Stimulated activated CD8-positive, alpha-beta memory T cell treated with anti-CD3 and anti-CD28 coated beads, Interleukin-4, amount 100 ng/mL, for 1 hour (primary cell): ENCODE measurements at places on chromosomes 2 and 18.

- no peak for DNase-seq
These were observed 249.4 kb upstream of the LINC00305 start for GRCh38 chr18:64398320-64398719.

- no peak for DNase-seq
These were observed 7.5 kb upstream of the COLEC11 start for GRCh38 chr2:3587432-3587831.

GRCh38 chr2:70714141-70714905 is 53.7 kb downstream of the ADD2 start:
- no peak for DNase-seq

DNA sequence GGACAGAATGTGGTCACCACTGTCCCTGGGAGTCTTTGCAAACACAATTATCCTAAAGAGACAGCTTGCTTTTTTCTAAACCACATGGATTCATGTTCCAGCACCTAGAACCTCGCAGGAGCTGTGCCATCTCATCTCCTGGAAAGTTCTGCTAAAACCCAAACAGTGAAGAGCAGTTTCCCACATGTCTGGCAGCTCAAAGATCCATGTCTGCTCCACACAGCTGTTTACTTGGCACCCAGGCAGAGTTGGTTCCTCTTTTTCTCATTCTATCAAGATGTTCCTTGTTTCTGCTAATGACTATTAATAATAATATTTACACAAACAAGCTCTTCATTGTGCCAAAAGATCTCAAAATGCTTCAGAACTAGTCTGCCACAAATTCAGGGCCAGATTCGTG is 30.1 kb upstream of the PID1 start:
- no peak for DNase-seq

GRCh38 chr2:19617257-19617848 is 258.9 kb upstream of the OSR1 start:
- no peak for DNase-seq

DNA sequence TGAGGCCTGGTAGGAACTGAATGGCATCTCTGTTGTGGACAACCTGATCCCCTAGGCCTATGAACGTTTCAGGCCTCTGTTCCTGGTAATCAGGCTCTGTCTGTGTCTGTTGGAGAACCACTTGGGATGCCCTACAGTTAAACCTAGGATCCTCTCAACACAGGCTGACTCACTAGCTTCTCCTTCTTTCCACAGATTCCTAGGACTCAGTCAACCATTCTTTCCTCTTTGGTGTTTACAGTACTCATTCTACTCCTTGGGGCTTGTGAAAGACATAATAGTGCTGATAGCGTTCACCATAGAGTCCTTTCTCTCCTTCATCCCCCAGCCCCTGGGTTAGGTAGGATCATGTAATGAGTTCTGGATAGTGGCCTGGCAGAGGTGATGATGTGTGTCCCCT is 544.3 kb downstream of the METTL4 start:
- DNase-seq: no peak

GRCh38 chr2:100991404-100991773 is 10.7 kb upstream of the RPL31 start:
- DNase-seq: no peak

GRCh38 chr18:59917422-59917821 is 17.6 kb downstream of the PMAIP1 start:
- no peak for DNase-seq

DNA sequence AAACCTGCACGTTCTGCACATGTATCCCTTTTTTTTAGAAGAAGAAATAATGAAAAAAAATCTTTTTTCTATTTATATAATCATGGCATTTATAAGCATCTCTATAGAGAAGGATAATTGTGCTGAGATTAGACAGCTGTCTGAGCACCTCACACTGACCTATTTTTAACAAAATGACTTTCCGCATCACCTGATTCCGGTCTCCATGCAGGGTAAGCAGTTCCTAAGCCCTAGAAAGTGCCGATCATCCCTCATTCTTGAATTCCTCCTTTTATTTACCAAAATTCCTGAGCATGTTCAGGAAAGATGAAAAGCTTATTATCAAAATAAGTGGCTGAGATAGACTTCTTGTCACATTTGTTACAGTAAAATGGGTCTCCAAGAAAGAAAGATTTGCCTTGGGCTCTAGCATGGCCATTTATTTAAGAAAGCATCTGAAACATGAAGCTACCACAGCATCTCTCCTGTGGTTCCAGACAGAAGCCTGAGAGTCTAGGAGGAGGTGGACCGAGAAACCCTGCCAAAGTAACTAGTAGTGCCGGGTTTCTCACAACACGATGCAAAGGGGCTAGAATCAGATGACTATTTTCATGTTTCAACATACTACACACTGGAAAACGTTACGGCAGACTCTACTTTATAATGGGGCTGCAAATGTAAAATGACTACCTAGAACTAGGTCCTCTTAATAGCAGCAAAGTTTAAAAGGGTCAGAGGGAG is 670 bp downstream of the GKN1 start:
- no peak for DNase-seq

GRCh38 chr2:202521470-202521869 is 113.3 kb upstream of the FAM117B start:
- no peak for DNase-seq

GRCh38 chr2:129764376-129765325 is 214.8 kb upstream of the RAB6C start:
- DNase-seq: no peak

DNA sequence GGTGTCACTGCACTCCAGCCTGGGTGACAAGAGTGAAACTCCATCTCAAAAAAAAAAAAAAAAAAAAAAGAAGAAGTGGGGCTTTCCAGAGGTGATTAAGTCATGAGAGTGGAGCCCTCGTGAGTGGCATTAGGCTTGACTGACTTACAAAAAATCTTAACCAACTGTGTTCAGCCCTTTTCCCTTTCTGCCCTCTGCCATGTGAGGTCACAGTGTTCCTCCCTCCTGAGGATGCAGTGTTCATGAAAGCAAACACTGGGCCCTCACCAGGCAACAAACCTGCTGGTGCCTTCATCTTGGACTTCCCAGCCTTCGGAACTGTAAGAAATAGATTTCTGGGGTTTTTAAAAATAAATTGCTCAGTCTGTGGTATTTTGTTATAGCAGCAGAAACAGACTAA is 37.0 kb upstream of the METTL21A start:
- DNase-seq: no peak

- DNase-seq: no peak
These were observed 119.1 kb downstream of the BAZ2B start for GRCh38 chr2:159497256-159497655.

DNA sequence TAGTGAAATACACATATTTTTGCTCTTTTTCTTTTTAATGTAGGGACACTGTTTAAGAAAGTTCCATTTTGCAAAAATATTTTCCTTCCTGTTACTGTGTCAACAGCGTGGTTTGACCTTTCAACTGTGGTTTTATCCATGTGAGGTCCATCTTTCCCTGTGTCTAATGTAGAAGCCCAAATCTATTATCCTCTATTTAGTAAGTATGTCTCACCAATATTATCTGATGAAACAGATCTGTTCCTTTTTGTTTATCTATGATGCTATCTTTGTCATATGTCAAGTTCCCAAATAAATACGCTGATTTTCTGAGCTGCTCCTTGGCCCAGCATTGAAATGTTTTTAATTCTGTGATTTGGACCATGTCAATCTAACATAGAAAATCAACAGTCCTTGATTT is 3.5 kb upstream of the ARHGAP15 start:
- DNase-seq: no peak

DNA sequence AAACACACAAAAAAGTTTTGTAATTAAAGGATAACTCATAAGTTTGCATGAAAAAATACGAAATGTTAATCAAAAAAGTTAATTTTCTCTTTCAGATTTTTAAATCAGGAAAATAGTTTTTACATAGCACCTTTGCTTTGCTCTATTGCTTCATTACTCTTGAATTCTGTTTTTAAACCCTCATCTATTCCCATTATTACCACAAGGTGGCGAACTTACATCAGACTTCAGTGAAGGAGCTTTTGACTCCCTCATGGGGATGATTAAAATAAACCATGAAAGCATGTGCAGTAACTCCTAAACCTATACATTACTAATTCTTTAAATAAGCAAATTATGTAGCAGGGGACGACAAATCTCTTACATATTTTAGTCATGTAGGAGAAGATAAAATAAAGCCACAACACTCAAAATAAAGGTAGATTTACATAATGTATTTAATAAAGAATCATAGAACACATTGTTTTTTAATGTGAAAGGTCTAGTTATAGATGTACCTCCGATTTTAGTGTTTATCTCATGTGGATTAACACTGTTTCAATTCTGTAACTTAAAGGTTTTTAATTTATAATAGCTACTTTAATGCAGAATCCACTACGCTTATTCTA is 105.2 kb downstream of the NETO1 start:
- no peak for DNase-seq

DNA sequence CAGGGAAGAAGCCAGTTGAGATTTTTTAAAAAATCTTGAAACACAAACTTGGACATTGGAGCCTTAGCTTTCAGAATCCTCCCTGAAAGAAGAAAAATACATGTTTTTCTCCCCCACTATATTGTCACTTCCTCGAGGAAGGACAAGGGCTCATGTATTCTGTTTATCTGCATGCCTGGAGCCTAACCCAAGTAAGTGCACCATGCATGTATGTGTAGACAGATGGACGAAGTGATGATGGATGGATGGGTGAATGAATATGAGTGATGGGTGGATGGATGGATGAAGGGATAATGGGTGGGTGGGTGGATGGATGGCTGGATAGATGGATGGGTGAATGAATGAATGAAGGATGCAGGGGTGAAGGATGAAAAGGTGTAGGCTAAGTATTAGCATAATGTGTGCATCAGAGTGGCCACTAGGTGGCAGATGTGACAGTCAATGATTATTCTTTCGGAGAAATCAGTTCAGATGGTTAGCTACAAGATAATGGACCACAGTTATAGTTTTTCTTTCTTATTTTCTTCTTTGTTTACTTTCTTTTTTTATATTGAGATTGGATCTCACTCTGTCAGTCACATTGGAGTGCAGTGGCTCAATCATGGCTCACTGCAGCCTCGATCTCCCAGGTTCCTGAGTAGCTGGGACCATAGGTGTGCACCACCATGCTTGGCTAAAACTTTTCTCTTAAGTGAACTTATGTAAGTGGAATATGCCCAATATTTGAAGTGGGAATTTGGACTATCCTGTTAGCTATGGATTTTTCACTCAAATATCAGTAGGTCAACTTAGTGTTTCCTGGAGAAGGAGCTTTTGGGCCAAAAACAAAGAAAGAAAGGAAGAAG is 18.5 kb upstream of the CCDC93 start:
- DNase-seq: no peak

GRCh38 chr2:10917927-10918326 is 6.2 kb downstream of the KCNF1 start:
- no peak for DNase-seq

DNA sequence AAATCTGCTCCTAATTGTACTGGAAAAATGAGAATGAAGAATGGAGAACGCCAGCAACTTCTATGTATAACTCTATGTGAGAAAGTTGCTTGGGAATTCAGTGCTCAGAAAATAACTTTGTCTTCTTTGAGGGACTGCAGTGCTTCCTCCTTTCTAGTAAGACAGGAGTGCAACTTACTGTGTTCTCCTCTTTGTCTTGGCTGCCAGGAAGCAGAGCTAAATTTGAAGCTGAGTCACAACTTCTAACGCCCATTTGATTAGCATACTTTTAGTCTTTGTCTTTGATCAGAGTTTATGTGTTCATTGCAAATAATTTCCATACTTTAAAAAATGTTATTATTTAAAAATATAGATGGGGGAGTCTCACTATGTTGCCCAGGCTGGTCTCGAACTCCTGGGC is 6.6 kb downstream of the ARHGAP25 start:
- no peak for DNase-seq

- no peak for DNase-seq
These were observed 52.0 kb downstream of the KIF5C start for GRCh38 chr2:148926981-148927401.

GRCh38 chr2:38128653-38129052 is 52.7 kb upstream of the CYP1B1 start:
- DNase-seq: no peak

DNA sequence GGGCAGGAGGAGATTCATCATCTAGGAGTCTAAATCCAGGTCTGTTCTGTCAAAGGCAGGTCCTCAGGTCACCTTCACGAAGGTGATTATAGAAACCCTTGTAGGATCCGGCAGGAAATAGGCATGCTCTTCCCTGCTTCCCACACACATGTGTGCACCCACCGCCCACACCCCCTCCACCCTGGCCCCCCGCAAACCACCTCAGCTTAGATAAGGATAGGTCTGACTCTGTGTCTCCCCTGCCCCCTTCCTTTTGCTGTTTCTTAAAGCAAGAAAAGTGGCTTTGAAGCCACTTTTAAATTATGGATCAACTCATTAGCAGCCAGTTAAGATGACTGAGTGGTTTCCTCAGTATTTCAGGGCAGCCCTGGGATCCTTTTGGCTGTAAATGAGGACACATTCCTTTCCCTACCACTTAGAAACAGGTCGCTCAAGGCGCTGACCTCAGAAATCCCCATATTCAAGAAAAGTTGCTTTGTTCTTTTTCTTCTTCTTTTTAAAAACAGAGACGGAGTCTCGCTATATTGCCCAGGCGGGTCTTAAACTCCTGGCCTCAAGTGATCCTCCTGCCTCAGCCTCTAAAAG is 14.5 kb upstream of the CIB4 start:
- no peak for DNase-seq

DNA sequence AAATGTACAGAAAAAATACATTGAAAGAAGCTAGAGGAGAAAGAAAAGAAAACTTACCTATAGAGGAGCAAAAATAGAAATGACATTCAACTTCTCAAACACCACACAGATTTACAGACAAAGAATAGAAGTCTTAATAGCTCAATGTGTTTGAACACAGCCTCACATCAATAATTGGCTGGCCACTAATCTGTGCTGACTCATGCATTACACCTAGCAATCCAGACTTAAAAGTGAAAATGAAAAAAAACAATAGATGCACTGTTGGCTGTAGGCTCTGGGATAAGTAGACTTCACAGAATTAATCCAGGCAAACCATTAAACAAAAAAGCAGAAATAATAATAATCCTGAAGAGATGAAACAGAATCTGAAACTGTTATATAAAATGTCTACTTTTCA is 961.3 kb upstream of the CELF4 start:
- DNase-seq: no peak

DNA sequence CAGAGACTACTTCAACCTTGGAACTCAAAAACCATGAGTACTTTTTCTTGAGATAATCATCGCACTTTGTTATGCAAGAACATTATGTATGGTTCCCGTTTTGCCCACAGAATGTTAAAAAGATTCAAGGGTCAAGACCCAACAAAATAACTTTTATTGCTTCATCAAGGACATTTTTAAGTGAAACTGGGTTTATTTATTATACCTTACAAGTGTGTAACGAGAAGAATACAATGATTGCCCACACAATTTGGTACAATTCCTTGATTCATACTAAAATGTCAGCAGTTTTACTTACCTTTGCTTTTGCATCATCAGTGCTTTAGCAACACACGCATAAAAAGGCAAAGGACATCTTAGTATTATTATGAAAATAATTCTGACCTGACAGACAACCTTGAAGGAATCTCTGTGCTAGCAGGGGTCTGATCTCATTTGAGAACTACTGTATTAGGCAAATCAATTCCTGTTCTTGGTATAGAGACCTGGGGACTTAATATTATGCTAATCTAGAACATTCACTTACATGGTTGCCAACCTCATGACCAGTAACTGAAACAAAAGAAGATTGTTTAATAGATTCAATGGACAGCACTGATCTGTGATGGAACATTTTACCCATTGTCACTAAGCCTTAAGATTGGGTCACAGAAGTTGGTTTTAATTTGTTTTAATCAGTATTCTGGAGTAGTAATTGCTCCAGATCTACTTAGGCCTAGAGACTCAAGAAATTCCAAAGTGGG is 16.2 kb downstream of the CCDC88A start:
- no peak for DNase-seq
